ENCODE measurements at places on chromosomes 3 and 15.

DNA sequence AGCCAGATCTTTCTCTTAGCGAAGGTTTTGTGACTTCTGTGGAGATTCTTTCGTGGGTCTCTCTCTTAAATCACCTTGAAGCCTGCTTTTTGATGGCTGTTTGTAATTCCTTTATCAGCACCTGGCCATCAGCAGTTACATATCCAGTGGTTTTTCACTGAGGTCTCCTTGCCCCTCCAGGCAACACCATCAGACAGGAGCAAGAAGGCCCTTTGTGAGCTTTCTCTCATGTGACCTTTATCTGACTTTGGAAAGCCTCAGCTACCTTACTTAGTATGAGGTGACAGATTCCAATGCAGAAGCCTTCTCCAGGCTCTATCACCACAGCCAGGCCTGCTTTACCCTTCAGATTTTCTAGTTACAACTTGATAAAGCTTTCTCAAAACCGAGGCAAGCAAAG, 30.0 kb upstream of the P3H2 start:
- DNase-seq, result no peak

- DNase-seq, result no peak
These were observed 159.5 kb downstream of the RPLP1 start for GRCh38 chr15:69612112-69612511.

DNA sequence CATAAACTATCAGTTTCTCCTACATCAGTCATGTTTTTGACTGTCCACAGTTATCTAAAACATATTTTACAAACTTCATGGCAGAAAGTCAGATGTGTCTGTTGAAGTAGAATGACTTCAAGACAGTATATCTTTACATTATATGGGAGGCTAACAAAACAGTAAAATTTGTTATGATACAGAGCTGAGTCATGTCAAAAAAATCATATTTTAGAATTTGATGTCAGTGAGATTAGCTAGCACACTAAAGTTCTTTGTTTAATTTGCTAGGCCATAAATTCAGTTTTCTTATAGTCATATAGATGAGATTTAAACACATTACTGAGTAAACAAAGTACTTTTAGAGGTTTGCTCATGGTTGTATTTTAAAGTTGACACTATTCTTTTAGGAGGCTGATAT, 80.3 kb upstream of the IGSF10 start:
- DNase-seq, result no peak

GRCh38 chr3:58433400-58434167, at the start of gene PDHB:
Gene PDHB, minus strand, starts transcription at chr3:58433832. Its CDS starts 23 bp downstream, at chr3:58433809.
- DNase-seq, result peak; percentile 93

- DNase-seq, result no peak
These were observed 50.3 kb upstream of the PPP2R3A start for GRCh38 chr3:135915206-135915605.

GRCh38 chr3:128173849-128174248, 20.6 kb downstream of the EEFSEC start:
- no peak for DNase-seq

DNA sequence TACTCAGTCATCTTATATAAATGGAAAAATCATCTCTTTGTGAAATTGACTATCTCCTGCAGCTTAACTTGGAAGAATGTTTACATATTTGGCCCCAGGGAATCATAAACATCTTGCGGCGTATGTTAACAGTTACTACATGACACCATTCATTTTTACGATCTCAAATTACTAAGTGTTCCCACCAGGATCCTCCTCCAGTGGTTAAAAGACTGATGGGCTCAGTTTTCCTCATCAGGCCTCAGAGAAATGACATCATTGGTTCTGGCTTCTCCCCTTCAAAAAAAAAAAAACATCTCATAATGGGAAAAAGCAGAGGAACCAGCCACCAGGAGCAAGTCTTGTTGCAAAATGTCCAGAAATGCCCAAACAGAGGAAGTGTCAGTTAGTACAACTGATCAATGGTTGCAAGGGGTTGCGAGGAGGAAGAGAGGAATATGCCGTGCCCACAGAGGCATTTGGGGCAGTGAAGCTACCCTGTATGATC, 70.5 kb upstream of the LIPC start:
- no peak for DNase-seq

GRCh38 chr3:29525254-29525881, 244.5 kb downstream of the RBMS3 start:
- no peak for DNase-seq

DNA sequence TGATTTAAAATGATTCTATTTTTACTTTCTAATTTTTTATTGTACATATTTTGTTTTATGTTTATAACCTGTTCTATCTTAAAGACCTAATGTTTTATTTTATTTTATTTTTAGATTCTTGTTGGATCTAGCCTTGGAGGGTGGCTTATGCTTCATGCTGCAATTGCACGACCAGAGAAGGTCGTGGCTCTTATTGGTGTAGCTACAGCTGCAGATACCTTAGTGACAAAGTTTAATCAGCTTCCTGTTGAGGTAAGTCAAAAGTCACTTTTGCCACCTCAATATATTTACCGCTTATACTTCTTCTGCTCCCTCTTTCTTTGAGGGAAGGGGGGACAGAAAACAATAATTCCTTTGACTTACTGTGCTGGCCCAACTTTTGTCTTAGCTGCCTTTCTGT, 8.0 kb downstream of the ABHD10 start:
- no peak for DNase-seq

DNA sequence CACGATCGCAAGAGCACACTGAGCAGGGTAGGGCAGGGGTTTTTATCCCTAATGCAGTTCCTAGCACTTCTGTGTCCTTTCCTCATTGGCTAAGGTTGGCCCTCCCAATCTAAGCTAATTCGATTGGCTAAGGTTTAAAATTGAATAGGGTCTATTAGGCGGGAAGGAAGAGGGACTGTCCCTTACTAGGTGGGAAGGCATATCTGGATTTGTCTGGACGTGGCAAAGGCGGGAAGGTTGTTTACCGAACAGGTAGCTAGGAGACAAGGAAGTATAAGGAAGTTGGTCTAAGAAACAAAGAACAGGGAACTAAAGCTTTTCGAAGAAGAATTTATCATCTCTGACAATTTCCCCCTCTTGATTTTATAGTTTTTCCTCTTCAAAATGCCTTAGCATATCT, 24.8 kb upstream of the ATG7 start:
- DNase-seq, result no peak

GRCh38 chr15:71273731-71274447, 158.6 kb downstream of the THSD4 start:
- no peak for DNase-seq

DNA sequence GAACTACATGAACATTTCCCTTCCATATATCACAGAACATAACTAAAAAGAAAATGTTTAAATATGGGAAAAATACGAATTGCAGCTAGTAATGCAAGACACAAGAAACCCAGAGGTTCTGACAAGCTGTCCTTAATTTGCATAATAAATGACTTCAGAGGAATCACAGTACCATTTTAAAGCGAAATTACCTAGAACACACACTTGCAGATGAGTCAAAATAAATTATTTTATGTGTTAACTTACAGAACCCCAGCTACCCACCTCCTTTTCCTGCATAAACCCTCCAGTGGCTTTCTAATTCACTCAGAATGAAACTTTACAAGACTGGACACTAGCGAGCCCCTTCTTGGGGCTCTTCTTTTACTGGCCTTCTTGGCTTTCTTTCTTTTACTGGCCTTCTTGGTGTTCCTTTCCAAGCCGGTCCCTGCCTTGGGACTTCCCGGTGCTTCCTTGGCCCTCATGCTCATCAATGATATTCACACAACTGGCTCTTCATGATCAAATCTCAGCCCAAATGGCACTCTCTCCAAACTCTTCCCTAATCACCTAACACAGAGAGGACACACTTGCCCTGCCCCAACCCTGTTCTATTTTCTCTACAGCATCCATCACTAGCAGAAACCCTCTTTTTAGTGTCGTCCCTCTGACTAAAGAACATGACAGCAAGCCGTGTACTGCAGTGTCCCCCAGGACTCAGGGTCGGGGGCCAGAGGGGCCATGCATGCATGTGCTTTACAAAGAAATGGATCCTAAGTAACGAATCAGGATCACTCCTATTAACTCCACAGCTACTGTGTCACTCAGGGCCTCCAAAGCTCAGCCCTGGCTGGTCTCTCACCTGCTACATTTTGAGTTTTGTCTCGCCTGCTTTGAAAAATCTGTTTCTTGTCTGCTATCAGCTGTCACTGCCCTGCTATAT, 4.8 kb downstream of the CHSY1 start:
- DNase-seq, result no peak

- DNase-seq, result no peak
These were observed 273.0 kb upstream of the COL8A1 start for GRCh38 chr3:99365396-99365795.

GRCh38 chr15:91482799-91483198, 370.7 kb upstream of the SLCO3A1 start:
- no peak for DNase-seq

DNA sequence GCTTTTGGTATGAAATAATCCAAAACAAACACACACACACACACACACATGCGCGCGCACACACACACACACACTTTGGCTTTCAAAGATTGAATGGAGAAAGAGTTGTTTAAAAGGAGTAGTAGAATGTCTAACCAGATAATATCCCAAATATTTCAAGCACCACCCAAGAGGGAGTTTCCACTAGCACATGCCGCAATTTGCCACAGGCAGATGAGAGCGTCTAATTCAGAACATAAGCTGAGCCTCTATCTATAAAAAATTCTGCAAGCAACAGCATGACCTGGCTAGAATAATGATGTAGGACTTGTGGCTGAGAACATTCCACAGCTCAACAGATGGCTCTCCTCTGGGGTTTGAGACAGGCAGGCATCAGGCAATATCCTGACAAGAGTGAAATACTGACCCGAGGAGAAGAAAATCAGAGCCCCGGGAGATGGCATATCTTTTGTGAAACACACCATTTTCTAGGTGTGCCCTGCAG, 302.5 kb upstream of the GADL1 start:
- DNase-seq, result no peak

DNA sequence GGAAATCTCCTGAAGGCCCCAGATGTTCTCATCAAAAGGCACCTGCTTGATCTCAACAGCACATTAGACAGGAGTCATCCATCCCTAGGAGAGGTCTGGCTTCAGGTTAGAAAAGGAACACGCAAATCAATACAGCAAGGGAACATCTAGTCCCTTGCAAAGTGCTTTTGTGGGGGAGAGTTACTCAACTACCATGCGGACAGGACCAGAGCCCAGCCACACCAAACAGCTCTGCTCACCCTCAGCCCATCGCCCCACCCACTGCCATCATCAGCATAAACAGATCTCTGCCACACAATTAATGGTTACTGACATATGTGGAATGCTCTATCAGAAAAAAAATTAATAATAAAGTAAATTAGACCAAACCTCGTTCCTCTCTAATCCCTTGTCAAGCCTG, 85.6 kb downstream of the MYLK start:
- no peak for DNase-seq

DNA sequence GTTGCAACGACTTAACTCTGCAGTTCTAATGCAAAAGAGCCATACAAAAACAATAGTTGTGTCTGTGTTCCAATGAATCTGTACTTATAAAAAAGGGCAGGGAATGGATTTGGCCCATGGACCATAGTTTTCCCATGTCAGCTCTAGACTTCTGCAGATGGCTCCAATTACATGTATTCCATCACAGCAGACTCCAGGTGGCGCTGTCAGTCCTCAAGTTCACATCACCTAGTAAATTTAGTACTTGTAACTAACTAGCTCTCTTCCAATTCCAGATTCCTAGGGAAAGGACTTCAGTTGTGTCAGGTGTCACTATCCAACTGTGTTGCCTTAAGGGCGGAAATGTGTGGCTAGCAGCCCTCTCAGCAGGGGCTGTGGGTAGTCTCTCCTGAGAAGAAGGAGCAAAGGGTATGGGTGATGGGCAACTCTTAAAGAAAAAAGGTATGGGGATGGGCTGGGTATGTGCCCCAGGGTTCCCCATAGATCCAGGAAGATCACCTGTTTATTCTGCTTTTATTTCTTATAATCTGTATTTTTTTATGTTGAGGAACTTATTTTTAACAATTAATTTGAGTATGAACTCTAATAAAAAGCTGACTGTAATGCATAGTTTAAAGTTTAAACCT, 36.2 kb downstream of the BBS4 start:
- DNase-seq, result peak; percentile 82

DNA sequence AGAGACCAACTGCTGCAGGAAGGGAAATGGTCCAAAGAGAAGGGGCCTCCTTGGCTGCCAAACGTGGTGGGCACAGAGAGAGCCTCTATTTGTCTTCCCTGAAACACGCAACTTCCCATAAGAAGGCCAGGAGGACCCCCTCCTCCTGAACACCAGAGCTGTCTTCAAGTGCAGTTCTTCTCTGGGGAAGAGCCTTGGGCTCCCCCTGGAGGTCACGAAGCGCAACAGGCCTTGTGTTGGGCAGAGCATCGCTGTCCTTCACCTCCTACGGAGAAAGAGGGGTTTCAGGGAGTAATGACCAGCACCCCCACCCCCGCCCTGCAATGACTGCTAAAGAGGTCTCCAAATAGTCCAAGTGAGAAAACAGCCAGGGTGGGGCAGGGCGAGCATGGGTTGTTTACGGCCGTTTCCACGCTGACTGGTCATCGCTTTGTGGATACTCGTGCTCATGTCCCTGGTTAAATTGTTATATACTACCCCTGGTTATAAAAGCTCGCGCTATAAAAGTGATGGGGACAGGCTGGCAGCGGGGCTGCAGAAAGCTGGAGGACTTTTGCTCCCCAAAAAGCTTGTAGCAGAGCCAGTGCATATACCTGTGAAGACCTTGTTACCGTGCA, 397.5 kb upstream of the ATP10A start:
- no peak for DNase-seq

DNA sequence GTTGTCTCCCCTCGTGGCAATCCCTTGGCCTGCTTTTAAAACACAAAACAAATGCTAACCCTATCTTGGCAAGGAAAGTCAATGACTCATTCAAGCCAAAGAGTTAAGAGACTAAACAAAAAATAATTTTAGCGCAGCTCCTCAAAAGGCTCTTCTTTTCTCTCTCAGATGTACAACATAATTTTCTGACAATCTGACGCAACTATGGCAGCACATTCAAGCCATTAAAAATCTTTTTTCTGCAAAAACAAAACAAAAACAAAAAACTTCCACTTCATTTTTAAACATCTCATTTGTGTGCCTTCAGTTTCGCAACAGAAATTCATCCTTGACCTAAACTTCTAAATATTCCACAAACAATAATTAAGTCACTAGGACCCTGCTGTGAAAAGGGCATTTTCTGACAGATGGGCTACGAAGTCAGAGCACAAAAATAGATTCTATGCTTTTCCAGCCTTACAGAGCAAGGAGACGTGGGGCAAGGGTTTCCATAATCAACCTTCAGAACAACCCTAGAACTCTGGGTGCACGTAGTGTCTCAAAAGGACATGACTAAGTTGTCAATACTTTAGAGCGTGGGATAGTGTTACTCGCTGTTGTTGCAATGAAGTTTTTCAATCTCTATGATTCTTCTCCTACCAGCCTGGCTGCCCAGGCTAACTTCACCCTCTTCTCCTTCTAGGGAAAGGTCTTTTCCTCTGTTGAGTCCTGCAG, 84.3 kb downstream of the MB21D2 start:
- DNase-seq, result no peak

Data from mucosa of descending colon (tissue), 3 donors.